ENCODE measurements at places on chromosomes 6 and 20.

- no peak overlapping the region for H3K4me3 ChIP-seq
- peak overlapping the region; percentile 79 for H3K27ac ChIP-seq
- H3K4me1 ChIP-seq = peaks cover 37% of the 10 kb centered on the region
Measured at GRCh38 chr20:32971703-32972161, 32.5 kb downstream of the SUN5 start.

- peaks cover 60% of the 10 kb centered on the region for H3K4me1 ChIP-seq
- no peak for DNase-seq
- peak overlapping the region; percentile 60 for H3K4me3 ChIP-seq
- no peaks in the 10 kb centered on the region for H3K27me3 ChIP-seq
Measured at GRCh38 chr20:36540551-36541211, 638 bp upstream of the MYL9 start.

- no peak for DNase-seq
- H3K4me3 ChIP-seq = no peak overlapping the region
- H3K27me3 ChIP-seq = no peaks in the 10 kb centered on the region
- H3K36me3 ChIP-seq = no peaks in the 10 kb centered on the region
Measured at GRCh38 chr20:24096264-24096663, 107.7 kb upstream of the GGTLC1 start.

DNA sequence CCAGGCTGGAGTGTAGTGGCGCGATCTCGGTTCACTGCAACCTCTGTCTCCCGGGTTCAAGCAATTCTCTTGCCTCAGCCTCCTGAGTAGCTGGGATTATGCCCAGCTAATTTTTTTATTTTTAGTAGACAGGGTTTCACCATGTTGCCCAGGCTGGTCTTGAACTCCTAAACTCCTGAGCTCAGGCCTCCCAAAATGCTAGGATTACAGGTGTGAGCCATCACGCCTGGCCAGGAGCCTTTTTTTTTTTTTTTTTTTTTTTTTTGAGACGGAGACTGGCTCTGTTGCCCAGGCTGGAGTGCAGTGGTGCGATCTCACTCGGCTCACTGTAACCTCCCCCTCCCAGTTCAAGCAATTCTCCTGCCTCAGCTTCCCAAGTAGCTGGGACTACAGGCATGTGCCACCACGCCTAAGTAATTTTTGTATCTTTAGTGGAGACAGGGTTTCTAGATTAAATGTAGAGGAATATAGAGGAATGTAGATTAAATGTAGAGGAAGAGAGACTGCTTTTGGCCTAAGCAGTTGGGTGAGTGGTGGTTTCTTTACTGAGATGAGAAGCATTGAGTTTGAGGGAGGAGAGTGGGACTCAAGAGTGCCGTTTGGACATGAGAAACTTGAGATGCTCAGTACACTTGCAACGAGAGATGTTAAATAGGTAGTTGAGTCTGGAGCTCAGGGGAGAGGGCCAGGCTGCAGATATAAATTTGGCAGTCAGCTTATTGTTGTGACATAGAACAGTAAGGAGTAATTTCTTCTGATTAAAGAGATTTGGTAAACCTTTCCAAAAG lies 16.7 kb downstream of the VAPB start:
- H3K36me3 ChIP-seq = no peaks in the 10 kb centered on the region
- H3K27me3 ChIP-seq = no peaks in the 10 kb centered on the region
- H3K4me3 ChIP-seq = no peak overlapping the region
- H3K27ac ChIP-seq = no peak overlapping the region
- DNase-seq = peak; percentile 1

GRCh38 chr6:156513504-156513903 lies 263.7 kb upstream of the ARID1B start:
- no peak for DNase-seq
- no peak overlapping the region for H3K27ac ChIP-seq
- H3K36me3 ChIP-seq = no peaks in the 10 kb centered on the region
- H3K4me3 ChIP-seq = no peak overlapping the region
- no peaks in the 10 kb centered on the region for H3K27me3 ChIP-seq

GRCh38 chr6:7156643-7157278 lies 49.0 kb downstream of the RREB1 start:
- no peaks in the 10 kb centered on the region for H3K36me3 ChIP-seq
- DNase-seq = no peak
- no peaks in the 10 kb centered on the region for H3K27me3 ChIP-seq
- no peak overlapping the region for H3K27ac ChIP-seq
- peaks cover 16% of the 10 kb centered on the region for H3K4me1 ChIP-seq
- no peak overlapping the region for H3K4me3 ChIP-seq

DNA sequence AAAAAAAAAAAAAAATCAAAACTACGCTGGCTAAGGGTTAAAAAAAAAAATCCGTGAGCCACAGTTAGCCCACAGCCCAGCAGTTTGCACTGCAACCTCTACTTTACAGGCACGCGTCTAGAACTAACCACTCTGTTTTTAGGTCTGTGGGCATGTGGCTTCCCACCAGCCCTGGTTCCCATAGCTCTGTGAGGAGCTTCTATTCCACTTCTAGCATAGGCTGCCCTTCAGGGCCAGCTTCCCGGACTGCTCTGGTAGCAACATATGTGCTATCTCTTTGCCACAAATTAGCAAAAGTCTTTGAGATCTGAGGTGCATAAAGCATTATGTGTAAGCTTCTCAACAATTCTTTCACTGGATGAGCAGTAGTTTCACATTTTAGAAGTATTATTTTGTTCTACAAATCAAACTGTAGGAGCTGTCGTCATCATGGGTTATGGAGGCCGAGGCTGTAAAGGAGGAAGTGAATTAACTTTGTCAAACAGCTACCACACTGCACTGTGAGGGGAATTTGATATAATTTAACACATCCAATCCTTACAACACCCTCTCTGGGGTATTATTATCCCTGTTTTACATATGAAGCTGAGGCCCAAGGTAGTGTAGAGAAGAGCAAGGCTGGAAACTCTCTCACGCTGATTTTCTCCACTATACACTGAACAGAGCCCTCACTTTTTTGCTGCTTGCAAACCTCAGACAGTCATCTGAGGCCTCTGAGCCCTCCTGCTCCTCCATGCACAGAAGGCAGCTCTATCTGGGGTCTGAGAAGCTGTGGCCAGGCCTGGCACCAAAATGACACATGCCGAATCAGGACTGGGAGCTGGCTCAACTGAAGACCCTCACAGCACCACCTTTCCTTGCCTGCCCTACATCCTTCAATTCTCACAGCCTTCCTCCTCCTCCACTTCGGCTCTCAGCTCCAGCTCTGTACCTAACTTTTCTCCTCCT lies 35.4 kb downstream of the MAN1A1 start:
- no peak for DNase-seq
- no peak overlapping the region for H3K4me3 ChIP-seq
- no peaks in the 10 kb centered on the region for H3K27me3 ChIP-seq
- H3K36me3 ChIP-seq = no peaks in the 10 kb centered on the region
- H3K4me1 ChIP-seq = no peaks in the 10 kb centered on the region

DNA sequence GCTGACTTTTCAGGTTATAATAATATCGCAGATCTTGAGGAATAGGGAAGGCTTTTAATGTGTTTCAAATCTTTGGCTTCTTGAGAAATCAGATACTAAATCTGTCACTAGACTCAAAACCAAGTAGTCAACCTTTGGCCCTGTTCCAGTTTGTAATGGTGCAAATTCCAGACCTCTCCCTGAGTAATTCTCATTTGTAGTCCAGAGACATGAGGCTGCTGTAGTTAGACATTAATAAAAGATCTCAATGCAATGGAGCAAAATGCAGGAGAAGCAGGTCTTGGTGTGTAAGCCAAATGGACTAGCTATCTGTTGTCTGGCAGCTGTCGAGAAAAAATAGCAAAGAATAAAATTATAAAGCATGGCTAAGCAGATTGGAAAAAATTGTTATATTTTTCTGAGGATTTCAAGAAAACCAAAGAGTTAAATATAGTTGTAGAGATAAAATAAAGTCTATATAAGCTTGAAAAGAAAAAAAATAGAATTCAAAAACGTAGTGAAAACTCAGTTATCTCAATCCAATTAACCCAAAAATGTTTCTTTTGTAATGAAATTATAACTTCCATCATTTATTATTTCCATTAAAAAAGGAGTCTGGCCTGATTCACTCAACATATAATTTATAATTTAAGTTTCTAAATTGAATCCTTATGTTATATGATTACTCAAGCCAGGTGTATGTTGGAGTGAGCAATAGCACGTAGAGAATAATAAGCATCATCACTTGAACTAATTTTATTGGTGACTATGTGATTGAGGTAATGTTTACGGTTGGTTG lies 161.5 kb upstream of the ADGRB3 start:
- H3K36me3 ChIP-seq = no peaks in the 10 kb centered on the region
- no peaks in the 10 kb centered on the region for H3K27me3 ChIP-seq
- H3K27ac ChIP-seq = no peak overlapping the region
- H3K4me1 ChIP-seq = no peaks in the 10 kb centered on the region
- no peak for DNase-seq
- no peak overlapping the region for H3K4me3 ChIP-seq

DNA sequence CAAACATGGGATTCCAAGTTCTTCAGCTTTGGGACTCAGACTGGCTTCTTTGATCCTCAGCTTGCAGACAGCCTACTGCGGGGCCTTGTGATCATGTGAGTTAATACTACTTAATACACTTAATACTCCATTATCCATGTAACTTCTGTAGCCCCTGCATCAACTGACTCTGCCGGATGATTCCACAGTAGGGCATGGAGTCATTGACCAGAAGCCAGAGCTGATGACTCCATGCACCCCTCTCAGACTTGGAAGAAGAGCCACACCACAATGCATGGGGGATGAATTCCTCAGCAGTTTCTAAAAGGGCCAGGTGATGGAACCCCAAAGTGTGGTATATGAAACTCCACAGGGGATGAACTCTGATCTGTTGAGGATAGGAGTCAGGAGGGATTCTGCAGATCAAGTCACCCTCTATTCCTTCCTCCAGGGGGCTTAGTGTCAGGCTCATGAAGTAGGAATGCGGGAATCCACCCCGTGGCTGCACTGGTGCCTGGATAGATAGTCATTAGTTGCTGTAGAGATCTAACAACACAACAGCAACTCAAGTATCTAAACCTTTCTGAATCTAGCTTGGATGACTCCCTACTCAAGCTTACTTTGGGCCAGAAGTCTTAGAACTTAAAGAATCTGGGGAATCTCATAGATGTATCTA lies 70.2 kb downstream of the GPR6 start:
- no peak for DNase-seq
- H3K27ac ChIP-seq = no peak overlapping the region
- H3K4me3 ChIP-seq = no peak overlapping the region
- H3K36me3 ChIP-seq = no peaks in the 10 kb centered on the region

DNA sequence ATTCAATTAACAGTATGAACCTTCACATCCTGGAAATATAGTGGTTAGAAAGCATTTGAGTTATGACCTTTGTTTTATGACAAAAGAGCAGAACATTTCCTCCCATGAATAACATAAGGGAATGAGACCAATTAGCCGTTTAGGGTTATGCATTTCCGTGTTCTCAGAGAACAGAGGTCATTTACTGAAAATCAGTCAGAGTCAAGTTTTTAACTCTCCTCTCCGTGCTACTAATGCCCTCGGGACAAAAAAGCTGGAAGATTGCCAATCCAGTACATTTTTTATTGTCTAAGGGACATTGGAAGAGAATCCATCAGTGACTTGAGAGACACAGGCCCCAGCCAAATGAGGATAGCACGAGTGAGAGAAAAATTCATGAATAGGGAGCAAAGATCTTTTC lies 632.7 kb downstream of the RFPL4B start:
- no peaks in the 10 kb centered on the region for H3K27me3 ChIP-seq
- peaks cover 11% of the 10 kb centered on the region for H3K4me1 ChIP-seq
- no peak overlapping the region for H3K27ac ChIP-seq
- H3K4me3 ChIP-seq = no peak overlapping the region
- DNase-seq = peak; percentile 17

DNA sequence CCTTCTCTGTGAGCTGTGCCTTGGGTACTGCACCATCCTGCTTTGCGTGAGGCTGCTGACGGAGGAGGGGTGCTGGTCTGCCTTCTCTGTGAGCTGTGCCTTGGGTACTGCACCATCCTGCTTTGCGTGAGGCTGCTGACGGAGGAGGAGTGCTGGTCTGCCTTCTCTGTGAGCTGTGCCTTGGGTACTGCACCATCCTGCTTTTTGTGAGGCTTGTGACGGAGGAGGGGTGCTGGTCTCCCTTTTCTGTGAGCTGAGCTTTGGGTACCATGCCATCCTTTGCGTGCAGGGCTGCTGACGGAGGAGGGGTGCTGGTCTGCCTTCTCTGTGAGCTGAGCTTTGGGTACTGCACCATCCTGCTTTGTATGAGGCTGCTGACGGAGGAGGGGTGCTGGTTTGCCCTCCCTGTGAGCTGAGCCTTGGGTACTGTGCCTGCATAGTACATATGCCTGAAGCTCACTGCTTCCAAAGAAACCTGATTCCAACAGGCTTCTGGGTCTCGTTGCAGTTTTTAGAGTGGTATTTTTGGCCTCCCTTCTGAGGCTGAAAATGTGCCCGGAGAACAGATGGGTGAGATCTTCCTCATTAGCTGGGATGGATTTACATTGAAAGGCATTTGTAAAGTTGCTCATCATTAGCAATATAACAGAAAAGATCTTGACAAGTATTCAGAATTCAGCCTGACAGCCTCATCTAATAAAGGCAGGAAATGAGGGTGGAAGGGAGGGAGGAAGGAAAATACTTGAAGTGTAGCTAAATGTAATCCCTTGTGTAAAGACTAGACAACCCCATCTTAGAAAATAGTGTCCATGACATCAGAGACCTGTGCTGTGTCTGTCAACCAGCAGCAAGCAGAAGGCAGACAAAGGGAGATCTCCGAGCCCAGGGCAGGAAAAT lies 46.8 kb upstream of the UNC93A start:
- no peaks in the 10 kb centered on the region for H3K36me3 ChIP-seq
- DNase-seq = no peak
- H3K4me1 ChIP-seq = no peaks in the 10 kb centered on the region
- no peak overlapping the region for H3K4me3 ChIP-seq
- no peaks in the 10 kb centered on the region for H3K27me3 ChIP-seq

DNA sequence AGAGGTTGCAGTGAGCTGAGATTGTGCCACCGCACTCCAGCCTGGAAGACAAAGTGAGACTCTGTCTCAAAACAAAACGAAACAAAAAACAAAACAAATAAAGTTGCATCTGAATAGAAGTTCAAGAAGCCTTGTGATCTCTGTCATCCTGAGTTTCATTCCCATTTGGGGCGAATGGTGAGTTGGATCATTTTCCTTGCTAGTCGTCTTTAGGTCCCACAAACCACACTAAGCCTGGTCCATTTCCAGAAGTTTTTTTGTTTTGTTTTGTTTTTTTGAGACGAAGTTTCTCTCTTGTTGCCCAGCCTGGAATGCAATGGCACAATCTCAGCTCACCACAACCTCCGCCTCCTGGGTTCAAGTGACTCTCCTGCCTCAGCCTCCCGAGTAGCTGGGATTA lies 33.8 kb downstream of the ZNF217 start:
- no peaks in the 10 kb centered on the region for H3K4me1 ChIP-seq
- no peak for DNase-seq
- no peak overlapping the region for H3K27ac ChIP-seq
- no peaks in the 10 kb centered on the region for H3K27me3 ChIP-seq
- H3K4me3 ChIP-seq = no peak overlapping the region

DNA sequence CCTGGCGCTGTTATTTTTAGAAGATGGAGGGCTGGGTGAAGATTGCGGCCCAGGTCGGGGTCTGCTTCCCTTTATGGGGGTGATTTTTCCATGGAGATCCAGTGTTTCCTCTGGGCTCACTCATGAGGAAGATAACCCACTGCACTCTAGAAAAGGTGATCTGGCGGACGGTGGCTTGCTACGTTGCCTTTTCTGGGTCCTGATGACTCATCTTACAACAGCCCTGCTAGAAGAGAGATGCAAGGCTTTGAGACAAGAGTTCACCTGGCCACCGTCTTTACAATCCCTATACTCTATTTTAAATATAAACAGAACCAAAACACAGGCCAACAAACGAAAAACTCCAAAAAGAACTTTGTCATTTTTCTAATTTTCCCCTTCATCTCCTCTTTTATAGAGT lies 182.1 kb upstream of the EXOC2 start:
- no peak overlapping the region for H3K4me3 ChIP-seq
- no peak overlapping the region for H3K27ac ChIP-seq
- H3K36me3 ChIP-seq = no peaks in the 10 kb centered on the region
- no peaks in the 10 kb centered on the region for H3K27me3 ChIP-seq
- no peak for DNase-seq
- no peaks in the 10 kb centered on the region for H3K4me1 ChIP-seq

All from tibial nerve (tissue), 4 donors.